ENCODE measurements at places on chromosomes 12 and 14.

DNA sequence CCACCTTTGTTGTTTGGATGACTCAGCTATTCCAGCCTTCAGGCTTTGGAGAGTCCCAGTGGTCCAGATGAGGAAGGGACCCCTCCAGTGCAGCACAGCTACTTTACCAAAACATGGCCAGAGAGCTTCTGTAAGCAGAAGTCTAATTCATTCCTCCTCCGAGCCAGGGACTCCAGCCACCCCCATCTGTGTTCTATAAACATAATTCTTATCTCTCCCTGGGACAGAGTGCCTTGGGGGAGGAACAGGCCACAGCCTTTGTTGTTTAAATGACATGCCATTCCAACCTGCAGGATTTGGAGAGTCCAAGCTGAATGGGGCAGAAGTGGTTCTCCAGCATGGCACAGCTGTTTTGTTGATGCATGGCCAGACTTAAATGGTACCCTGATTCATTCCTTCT lies 994.0 kb downstream of the TRHDE start:
- no peak for DNase-seq

DNA sequence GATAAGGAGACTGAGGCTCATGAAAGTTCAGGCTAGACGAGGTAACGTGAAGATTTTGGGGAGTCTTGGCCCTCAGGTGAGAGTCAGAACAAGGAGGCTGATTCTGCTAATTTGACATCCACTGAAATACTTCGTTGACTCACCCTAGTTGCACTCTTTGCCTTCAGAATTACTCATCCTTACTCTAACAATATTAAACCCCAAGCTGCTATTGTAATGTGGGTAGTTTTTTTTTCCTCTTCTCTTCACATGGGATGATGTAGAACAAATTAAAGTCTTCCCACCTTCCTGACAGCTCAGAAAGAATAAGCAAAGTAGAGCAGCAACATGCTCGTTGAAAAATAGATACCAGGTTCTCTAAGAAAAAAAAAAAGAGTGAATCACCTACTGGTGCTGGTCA lies 22.0 kb upstream of the SRRM4 start:
- DNase-seq, result no peak

DNA sequence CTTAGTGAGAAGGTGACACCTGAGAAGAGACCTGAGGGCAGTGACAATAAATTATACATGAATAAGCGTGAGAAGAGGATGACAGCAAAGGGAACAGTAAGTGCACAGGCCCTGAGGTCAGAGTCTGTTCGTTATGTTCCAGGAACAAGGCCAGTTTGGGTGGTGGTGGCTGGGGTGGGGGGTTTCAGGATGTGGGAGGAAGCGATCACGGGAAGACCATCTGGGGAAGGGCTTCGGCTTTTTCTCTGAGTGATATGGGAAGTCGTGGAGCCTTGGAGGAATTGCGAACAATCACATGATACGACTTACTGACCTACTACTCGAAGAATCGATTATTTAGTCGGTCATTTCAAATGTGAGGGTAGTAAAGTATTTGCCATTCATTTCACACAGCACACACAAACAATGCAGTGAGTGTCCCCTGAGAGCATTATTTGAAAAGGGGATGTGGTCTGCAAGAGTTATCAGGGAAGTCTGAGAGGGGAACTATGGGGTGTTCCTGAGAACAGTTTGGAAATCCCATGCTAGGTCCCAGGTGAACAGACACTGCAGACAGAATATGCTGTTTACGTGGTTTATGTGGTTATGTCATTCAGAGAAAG lies 94.7 kb downstream of the SLC38A1 start:
- DNase-seq, result no peak

DNA sequence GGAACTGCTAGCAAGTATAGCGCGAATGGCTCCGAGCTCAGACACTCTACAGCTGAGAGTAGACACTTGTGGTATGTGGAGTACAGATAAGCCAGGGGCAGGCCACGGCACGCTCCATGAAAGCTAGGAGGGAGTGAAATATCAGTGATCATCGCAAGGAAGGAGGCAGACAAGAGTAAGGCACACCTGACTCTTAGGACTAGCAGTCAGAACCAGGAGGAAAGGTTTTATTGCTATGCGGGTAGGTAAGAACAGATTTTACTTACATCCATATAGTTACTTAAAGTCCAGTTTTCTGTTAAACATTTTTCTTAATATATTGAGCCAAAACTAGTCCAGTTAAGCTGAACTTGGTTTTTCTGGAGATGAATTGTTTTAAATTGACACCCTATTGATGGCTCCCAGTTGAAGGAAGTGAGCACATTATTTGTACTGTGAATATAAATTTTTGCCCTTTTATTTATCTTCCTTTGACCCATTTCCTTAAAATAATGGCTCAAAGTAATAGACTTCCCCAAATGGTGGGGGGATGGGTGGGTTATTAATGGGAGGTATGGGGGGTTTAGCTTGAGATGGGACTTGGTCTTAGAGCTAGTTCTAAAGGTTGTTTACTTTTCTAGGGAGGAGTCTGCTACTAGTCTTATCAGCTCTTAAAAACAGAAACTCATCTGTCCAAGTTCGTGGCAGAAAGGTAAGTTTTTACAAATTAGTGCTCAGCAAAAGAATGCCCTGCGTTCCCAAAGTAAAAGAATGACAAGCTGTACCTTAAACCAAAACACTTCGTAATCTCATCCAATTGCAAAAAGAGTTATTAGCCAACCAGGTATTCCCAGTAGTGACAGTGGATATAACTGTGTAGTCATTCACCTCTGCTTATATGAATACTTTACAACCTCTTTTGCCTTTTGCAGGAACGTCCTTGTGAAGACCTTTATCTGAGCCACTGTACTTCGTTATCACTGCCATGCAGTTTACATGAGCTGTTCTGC lies 5.8 kb downstream of the HNRNPA1 start:
- DNase-seq, result no peak

GRCh38 chr14:81447021-81447764 lies 47.1 kb upstream of the STON2 start:
- DNase-seq, result no peak

GRCh38 chr12:52256584-52256935 lies 17.9 kb upstream of the KRT86 start:
- no peak for DNase-seq

DNA sequence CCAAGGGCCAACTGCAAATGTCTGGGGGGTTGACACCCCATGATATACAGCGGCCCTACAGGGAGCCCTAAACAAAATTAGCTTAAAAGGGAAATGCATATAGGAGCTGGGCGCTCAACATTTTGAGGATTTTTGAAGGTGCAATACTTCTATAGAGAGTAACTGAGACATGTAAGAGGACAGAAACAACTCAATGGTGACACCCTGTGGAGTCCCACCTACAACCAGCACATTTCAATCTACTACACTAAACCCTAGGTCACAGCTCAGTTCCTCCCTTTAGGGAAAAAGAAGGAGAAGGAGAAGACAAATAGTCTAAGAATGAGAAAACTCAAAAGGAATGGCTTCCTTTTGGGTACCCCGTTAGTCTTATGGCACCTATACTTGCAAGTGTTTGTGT lies 1010.5 kb upstream of the NOVA1 start:
- DNase-seq, result no peak

GRCh38 chr12:54216797-54217661 lies 28.2 kb upstream of the SMUG1 start:
- peak; percentile 63 for DNase-seq

DNA sequence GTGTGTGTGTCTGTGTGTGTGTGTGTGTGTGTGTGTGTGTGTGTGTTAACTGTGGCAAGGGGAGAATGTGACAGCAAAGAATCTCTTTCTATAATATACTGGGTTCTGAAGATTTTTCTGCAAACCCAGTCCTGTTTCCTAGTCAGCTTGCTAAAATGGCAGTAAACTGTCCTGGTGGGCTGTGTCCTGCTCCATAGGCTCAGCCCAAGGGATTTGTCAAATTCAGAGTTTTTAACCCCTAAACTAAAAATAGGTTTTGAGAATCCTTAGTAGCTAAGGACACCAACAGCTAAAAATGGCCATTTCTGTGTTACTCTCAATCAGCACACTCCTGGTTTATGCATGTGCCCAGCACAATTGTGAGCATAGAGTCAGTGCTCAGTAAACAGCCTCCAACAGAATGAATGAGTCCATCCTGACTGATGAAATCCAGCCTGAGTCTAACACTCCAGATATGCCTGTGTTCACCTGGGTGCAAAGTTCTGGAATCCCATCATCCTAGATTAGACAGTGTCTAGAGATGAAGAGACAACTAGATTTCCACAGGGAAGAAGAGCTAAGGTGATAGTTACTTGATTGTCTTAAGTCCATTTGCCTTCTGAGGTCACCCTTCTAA lies 192.6 kb downstream of the TTC6 start:
- no peak for DNase-seq

DNA sequence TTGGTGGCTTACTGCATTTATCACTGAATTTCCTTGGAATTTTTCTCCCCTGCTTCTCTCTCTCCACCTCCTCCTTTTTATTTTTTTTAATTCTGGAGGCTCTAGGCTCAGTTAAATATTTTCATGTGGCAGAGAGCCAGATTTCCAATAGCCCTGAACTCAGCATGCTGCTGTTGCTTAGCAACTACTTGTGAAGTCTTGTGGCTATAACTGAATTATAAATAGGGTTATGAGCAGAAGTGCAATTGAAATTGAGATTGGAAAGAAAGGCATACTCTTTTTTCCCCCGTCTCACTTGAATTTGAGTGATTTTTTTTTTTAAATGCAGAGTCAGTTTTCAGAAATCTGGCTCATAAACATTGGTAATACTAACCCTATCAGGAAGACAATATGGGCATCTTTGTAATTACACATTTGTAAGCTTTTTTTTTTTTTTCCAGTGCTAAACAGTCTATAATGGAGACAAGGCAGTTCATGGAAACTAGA lies 38.3 kb downstream of the ATF7IP start:
- DNase-seq, result no peak

- DNase-seq, result no peak
Observed at GRCh38 chr14:38120109-38120508, 87.6 kb upstream of the SSTR1 start.

DNA sequence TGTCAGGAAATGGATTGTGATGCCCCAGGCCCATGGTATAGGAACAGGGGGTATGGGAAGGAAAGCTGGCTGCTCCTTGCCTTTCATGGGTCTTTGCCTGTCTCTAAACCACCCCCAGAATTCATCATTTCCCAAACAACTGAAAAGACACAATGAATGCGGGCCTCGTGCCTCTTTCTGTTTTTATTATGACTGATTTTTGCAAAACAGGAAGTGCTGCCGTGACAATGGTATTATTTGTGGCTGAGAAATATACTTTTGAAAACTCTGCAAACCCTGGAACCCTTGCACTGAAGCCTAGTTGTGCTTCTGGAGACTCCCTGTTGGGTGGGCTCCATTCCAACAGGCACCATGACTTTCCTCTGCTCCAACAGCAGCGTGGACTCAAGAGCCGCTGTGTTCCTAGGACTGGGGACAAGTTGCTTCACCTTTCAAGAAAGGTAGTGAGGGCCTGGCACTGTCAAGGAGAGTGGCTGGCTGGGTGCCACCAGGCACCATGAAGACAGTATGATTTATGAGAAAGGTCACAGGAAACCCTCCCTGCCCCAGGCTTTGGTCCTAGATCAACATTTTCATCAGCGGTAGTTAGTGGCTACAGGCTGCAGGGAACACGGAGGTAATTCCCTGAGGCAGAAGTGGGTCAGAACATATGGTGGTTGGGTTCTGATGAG lies 4.8 kb upstream of the DGLUCY start:
- peak; percentile 1 for DNase-seq

DNA sequence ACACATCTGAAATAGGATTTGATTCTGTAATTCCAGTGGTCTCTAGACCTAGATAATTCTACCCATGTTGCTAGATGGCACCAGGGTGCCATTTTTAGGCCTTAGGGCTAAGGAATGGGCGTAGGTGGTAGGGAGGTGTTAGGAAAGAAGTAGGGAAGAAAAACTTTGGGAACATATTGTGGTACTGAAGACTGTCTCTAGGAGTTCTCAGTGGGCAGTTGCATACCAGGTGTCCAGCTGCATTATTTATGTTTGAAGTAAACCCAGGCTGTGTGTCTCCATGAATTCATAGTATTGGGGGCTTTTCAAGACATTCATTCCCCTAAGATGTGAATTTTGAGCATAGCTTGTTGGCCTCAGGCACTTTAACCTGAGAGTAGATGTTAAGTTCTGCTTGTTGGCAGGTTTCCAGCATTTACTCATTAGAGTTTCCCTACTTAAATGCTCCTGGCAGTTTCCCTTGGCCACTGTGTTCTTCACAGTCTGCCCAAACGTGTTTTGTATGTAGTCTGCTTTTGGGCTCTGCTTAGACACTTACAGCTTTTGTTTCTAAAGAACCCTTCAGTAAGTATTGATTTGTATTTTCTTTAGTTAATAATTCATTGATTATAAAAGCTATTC lies 31.5 kb upstream of the CCT2 start:
- DNase-seq, result no peak

DNA sequence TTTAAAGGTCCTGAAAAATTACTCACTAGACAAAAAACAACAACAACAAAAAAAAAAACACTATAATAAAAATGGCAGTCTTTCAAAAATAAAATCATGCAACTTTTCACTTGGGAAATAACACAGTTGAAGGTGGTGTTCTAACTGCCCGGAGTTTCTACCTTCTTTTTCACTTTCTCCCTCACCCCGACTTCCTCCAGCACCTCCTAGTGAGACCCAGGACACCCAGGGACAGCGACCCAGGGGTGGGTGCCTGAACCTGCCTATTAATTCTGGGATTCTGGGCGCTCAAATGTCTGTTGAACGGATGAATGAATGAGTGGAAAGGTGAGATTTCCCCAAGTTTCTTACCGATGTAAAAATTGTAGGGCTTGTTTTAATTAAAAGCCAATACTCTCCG lies 2.0 kb upstream of the FZD10 start:
- no peak for DNase-seq

- DNase-seq, result no peak
Observed at GRCh38 chr12:119182701-119183493, 4.2 kb downstream of the HSPB8 start.

- no peak for DNase-seq
Observed at GRCh38 chr12:2654311-2654710, 140.5 kb upstream of the FKBP4 start.

- no peak for DNase-seq
Observed at GRCh38 chr14:75174066-75174465, 2.3 kb downstream of the TMED10 start.

GRCh38 chr12:15854916-15855315 lies 27.3 kb upstream of the STRAP start:
- DNase-seq, result no peak

DNA sequence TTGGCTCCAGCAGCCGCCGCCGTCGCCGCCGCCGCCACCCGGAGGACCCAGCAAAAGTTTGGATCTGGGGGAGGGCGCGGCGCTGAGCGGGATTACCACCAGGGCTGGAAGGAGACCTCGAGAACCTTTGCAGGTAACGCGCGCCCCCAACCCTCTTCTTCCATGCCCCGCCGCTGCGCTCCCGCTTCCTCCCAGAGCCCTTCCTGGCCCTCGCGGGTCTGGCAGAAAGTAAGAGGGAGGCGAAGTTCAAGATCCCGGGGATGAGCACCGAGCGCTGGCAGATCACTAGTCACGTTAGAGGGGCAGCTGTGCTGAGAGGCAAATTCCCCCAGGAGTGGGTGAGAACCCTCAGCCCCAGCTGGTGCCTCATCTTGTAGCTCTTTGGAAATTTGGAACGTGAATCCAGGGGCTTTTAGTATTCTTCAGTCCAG lies 3.9 kb downstream of the FLRT2 start:
- no peak for DNase-seq

GRCh38 chr14:103910984-103911383 lies 17.3 kb upstream of the TDRD9 start:
- DNase-seq, result no peak

All from activated CD4-positive, alpha-beta T cell treated with anti-CD3 and anti-CD28 coated beads for 24 hours (primary cell).